ENCODE measurements at places on chromosomes 1 and 21.
A peak's percentile ranks its signal among the peaks of the same experiment; 100 is the strongest.

- no peak for DNase-seq
Measured at GRCh38 chr1:247701338-247701737, 15.1 kb downstream of the OR6F1 start.

- no peak for DNase-seq
Measured at GRCh38 chr21:42475526-42476387, 20.3 kb downstream of the RSPH1 start.

GRCh38 chr1:190377294-190377693, 100.4 kb downstream of the BRINP3 start:
- DNase-seq = no peak

DNA sequence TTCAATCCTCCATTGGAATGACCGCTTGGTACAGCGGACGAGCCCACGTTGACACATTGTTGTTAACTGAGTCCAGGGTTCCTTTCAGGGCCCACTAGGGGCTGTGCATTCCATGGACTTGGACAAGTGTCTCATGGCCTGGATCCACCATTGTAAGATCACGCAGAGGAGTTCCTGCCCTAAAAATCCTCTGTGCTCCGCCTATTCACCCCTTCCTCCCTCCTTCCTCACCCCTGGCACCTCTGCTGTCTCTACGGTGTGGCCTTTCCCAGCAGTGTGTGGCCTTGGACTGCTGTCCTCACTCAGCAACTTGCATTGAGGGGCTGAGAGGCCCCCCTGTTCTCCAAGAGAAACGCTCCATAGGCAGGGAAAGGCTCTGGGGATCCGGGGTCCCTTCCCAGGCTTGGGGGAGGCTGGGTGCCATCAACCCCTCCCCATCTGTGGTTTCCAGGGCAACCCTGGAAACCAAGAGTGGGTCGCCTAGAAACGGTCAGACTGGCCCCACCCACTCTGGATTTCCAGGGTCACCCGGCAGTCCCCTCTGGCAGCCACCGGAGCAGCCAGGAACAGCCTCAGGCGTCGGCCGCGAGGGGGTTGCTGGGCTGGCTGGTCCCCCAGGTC, 50.9 kb downstream of the MEGF6 start:
- no peak for DNase-seq

GRCh38 chr1:168497376-168497950, 46.3 kb downstream of the XCL2 start:
- no peak for DNase-seq

DNA sequence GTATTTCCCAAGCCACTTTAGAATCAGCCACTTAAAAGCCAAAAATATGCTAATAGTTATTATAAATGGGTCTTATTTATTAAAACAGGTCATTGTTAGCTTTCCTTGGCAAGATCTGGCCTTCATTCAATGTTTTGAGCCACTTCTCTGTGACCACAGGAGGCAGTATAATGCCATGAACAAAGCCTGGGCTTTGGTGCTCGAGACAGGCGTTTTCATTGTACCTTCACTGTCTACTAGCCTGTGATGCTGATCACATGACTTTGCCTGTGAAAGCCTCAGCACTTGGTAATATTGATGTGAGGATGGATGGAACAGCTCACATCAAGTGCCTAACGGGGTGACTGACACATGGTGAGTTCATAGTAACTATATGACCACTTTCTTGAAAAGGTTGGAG, 217.0 kb downstream of the RWDD3 start:
- DNase-seq = no peak

GRCh38 chr1:230917284-230918135, 49.2 kb upstream of the C1orf198 start:
- DNase-seq = peak; percentile 61

- DNase-seq = no peak
Measured at GRCh38 chr1:91553177-91553591, 52.5 kb downstream of the CDC7 start.

GRCh38 chr1:154158307-154159125, 3.6 kb upstream of the NUP210L start:
- DNase-seq = no peak

GRCh38 chr21:39353295-39353694, 4.4 kb upstream of the HMGN1 start:
- DNase-seq = no peak

DNA sequence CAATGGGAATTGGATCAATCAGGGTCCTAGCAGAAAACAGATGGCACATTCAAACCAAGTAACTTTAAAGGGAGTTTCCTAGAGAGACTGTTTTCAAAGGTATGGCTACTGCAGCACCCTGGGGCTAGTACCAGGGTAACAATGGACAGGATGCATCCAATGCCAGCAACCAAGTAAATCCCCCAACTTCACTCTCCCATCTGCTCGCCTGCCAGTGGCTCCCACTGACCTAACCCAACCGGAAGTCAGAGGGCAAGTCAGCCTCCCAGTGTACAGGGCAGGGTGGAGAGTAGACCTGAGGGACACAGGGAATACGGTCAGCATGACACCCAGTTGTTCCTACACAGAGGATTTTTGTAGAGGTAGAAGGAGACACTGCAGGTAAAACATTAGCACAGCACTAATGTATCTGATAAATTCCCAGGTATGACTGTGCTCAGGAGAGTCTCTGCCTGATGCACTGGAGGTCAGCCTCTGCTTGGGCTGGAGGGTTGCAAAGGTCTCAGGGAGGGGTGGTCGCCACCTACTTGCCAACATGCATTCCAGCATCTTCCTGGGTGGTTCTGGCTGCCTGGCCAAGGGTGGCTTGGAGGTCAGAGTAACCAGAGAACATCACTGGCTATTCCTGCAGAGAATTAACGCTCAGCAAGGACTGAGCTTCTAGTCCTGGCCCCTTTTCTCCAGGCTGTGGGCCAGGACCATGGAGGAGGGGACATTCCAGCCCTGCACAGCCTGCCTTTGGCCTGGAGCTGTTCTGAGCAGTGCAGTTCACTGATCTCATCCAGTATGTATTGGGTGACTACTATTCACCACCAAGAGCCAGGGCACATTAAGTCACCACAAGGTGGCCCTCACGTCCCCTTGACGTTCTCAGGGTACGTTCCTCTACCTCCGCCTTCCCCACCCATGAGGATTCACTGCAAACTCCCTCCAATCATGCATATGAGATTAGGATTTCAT, 5.1 kb upstream of the GJA4 start:
- DNase-seq = no peak
